Activated T-cell treated with anti-CD3 and anti-CD28 coated beads for 1 hour (primary cell): ENCODE measurements at places on chromosomes 11 and 22.

DNA sequence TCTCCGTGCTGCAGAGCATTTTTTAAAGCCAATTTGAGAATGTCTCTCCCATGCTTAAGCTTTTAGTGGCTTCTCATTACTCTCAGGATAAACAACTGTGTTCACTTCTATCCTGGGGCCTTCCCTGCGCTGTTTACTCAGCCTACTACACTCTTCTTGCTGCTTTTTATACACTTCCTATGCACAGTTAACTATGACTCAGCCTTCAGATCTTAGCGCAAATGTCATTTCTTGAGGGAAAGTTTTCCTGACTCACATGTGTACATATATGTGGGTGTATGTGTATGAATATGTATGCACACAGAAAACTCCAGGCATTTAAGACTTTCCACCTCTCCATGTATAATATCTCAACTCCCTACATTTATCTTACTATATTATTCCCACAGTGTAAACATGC is 9.8 kb downstream of the THAP12 start:
- no peak for DNase-seq

DNA sequence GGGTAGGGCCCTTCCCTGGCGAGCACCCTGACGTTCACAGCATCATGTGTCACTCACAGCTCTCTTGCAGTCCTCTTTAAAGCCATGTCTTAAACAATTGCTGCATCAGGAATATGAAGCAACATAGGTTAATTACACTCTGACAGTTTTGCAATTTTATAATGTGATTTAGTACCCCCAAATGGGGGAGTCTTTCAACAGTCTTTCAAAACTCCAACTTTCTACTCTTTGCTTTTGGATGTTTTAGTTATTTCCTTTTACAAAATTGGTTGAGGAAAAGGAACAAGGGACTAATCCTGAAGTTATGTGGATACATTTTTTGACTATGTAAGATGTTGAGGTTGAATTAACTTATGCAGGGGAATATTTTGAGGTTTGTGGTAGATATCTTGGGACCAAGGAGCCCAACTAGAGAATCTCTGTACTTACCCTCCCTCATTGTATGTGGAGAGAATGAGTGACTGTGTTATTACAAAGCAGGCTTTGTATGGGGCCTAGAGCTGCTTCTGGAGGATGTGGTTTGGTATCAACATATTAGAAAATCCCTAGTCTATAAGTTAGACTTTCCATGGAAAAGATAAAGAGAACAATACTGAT is at the start of gene MMP8:
Gene MMP8, minus strand, starts transcription at position 51 of the 597 bp plus-strand sequence. CDS start 99 bp downstream, outside the sequence.
- no peak for DNase-seq

GRCh38 chr11:69138265-69138664 is 17.5 kb upstream of the SMIM38 start:
- DNase-seq: no peak

DNA sequence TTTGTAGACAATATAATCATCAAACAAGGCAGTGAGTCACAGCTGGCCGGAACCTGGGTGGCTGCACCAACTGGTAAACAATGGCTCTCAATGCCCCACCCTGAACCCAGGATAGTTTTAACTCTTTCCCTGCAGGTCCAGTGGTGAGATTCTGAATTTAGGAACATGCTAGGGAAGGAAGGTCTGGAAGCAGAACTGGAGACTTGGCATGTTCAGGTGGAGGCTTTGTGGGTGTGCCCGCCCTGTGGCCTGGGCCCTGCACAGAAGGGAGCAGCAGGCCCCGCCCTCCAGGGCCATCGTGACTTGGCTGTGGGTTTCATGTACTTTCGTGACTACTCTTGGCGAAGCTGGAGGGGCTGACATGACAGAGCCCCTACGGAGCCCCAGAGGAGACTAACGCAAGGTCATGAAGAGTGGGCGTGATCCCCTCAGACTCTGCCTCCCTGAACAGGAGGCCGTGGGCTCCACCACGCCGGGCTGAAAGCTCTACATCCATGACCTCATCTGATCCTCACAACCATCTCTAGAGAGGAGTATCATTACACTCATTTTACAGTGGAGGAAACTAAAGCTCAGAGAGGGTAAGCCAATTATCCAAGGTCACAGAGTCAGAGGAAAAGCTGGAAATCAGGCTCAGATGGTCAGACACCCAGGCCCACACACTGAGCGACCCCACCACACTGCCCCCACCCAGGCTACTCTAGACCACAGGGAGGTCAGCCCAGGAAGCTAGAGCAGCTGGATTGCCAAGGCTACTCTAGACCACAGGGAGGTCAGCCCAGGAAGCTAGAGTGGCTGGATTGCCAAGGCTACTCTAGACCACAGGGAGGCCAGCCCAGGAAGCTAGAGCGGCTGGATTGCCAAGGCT is 27.3 kb downstream of the MAFF start:
- no peak for DNase-seq

DNA sequence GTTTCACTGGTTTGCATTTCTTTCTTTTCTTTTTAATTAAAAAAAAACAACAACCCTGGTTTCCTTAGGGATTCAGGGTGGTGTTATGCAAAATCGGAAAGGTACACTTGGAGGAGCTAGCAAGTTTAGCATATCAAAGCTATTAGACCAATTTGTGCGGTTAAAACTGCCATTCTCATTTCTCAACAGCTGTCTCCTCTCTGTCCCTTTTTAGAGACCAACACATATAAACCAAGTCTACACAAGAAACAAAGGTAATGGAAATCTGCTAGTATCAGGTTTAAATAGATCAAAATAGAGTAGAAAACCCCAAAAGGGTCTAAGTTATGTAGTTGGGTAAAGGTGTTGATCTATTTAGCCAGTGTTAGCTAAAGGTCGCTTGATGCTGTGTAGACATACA is 1.7 kb upstream of the SESN3 start:
- no peak for DNase-seq

GRCh38 chr11:79129702-79130101 is 311.1 kb downstream of the TENM4 start:
- DNase-seq: no peak

DNA sequence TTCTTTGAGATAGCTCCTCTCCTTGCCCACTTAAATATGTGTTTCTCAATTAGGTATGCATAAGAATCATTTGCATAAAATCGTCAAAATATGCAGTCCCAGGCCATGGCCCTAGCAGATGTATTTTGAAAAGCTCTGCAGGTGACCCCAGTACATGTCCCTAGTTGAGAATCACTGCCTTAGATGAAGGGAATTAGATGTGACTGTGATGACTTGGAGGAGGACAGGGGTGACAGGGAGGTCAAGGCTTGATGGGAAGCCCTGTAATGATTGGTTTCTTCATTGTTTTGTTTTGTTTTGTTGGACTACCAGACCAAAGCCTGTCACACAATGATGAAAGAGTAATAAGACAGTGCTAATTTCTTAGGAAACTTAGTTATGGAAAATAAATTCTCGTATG is 74.4 kb downstream of the TNRC6B start:
- no peak for DNase-seq

- DNase-seq: no peak
These were observed 44.8 kb upstream of the ANO3 start for GRCh38 chr11:26287067-26287518.

DNA sequence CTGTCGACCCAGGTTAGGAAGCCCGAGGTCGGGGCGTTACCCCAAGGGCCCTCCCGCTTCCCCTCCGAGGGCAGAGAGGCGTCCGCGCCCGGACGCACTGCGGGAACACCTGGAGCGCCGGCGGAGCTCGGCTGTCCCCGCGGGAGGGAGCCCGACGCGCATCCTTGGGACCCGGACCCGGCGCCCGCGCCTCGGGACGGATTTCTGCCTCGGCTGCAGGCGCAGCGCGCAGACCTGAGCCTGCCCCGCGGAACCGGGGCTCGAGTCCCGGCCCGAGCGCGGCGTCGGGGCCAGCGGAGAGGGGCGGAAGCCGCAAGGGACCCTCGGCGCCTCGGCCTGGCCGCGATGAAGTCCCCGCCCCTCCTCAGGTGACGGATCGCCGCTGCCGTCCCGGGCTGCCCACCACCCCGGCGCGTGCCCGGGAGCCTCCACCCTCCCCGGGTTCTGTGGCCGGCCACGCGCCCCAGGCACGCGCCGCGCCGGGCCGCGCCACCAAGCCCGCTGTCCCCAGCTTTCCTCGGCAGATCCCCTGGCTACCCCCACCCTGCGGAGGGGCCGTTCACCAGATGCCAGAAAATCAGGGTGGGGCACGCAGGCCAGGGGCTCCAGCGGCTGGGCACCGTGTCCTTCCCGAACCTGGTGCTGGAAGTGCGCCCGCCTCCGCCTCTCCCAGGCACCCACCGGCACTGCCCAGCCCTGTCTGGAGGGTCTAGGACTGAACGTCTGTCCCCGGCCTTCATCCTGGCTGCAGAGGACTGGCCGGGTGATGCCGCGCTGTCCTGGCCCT is 410 bp downstream of the GLB1L3 start:
- DNase-seq: no peak

- DNase-seq: no peak
These were observed 5.9 kb upstream of the OSBPL5 start for GRCh38 chr11:3170756-3171650.

- no peak for DNase-seq
These were observed 42.2 kb downstream of the USP28 start for GRCh38 chr11:113833151-113833550.

- DNase-seq: no peak
These were observed 336.5 kb downstream of the MIAT start for GRCh38 chr22:26993886-26994285.

GRCh38 chr11:125378571-125378970 is 117.5 kb downstream of the FEZ1 start:
- no peak for DNase-seq

DNA sequence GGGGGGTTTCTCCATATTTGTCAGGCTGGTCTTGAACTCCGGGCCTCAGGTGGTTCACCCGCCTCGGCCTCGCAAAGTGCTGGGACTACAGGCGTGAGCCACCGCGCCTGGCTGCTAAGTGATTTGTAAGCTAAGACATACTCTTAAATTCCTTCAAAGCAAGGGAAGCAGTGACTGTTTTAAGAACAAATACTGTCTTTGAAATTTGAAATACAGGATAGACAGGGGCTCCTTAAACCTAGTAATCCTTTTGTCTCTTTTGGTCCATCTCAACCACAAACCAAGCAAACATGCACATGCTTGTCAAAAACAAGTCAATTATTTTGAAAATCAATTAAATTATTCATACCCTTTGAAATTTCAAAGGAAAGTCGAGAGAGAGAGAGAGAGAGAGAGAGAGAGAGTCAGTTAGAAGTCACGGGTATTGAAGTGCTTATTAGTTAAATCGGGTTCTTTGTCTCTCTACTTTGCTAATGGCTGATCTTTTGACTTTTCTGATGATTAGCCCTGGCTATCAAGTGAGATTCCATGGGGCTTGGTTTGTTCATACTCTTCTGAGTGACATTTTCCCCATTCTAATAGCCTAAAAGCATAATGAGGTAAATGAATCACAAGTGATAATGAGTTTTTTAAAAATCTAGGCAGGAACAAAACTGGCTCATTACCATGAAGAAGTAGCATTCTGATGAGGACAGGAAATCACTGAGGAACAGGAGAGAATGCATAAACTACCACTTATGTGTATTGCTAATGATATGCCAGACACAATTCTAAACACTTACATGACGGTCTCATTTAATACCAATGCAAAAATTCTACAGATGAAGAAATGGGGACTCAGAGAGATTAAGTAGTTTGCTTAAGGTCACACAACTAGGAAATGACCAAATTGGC is 48.0 kb downstream of the MCHR1 start:
- no peak for DNase-seq

GRCh38 chr11:57823859-57824258 is 62.3 kb downstream of the CTNND1 start:
- no peak for DNase-seq

- no peak for DNase-seq
These were observed 76.9 kb downstream of the DKK3 start for GRCh38 chr11:11931461-11932055.

- DNase-seq: no peak
These were observed 25.7 kb downstream of the APOL5 start for GRCh38 chr22:35743326-35743860.

DNA sequence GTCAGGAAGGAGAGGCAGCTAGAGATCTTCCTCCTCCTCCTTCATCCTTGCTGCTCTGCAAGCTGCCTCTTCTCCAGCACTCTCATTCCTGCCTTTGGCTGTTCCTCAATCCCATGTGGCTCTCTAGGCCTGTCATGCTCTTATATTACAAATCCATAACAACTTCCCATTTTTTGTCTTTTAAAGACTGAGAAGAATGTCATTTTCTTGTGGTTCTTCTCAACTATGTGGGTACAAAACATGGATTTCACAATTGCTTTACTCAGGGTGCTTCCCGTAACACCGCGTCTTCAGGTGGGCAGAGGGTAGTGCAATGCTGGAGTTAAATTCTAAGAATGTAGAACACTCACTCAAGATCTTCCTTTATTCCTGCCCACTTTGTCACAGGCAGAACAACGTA is 6.8 kb upstream of the CAT start:
- no peak for DNase-seq

DNA sequence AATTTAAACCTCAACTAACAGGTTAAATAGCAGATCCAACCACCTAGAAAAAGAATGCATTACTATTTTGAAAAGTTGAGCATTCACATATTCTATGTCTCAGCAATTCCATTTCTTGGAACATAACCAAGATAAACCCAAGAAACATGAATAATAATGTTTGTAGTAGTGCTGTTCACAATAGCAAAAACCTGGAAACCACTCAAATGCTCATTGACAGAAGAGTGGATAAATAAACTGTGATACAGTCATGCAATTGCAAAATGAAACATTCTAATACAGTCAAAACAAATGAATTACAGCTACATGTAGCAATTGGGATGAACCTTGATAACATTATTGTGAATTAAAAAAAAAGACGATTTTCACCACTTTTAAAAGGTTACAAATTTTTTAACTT is 162.8 kb upstream of the TMEM45B start:
- no peak for DNase-seq

- no peak for DNase-seq
These were observed 55.6 kb upstream of the SPTBN2 start for GRCh38 chr11:66784575-66784974.

DNA sequence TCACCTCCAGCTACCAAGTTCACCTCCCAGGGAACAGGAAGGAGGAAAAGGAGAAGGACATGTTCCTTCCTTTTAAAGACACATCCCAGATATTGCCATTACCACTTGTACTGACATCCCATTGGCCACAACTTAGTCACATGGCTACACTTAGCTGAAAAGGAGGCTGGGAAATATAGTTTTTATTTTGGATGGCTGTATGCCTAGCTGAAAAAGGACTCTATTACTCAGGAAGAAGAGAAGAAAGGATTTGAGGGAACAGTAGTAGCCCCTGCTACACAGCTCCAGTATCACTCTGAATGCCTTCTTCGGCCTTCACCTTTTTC is 2.1 kb upstream of the APOA5 start:
- no peak for DNase-seq

- no peak for DNase-seq
These were observed 6.3 kb downstream of the OR52K2 start for GRCh38 chr11:4455419-4455818.

GRCh38 chr11:50037251-50037650 is 4.6 kb downstream of the OR4C45 start:
- no peak for DNase-seq

DNA sequence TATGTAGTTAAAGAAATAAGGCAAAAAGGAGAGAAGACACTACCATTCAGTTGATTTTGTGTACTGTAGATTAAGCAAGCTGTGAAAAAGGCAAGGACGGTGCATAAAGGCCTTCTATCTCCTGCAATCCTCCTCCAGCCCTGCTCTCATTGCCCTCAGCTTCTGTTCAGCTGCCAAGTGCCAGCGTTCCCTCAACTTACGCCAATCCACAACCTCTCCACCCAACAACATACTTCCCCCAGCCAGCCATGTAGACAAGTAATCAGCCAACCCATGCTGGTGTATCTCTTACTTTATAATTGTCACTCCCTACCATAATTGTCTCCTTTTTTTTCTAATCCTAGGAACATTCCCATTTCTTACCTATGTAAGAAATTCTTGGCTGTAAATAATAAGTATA is 30.1 kb upstream of the ANO5 start:
- DNase-seq: no peak

GRCh38 chr11:120134931-120135228 is 3.0 kb downstream of the TRIM29 start:
- DNase-seq: no peak
